ENCODE measurements at places on chromosomes 13 and 19.

DNA sequence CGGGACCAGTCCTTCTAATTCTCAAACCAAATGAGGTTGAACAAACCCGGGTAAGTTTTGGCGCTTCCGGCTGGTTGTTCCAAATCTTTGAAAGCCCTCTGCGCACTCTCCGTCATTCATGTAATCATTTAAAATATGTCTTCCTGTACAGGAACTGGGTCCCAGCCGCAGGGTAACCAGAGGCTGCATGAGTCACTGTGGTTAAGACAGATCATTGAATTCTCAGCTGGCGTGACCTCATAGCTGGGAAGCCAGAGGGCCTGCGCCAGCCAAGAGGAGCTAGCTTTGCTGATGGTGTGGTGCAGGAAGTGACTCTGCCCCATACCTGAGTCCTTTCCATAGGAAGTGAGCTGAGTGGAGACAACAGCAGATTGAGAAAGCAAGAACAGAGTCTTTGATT is 135.2 kb downstream of the TSHZ3 start:
- DNase-seq: peak; percentile 73

DNA sequence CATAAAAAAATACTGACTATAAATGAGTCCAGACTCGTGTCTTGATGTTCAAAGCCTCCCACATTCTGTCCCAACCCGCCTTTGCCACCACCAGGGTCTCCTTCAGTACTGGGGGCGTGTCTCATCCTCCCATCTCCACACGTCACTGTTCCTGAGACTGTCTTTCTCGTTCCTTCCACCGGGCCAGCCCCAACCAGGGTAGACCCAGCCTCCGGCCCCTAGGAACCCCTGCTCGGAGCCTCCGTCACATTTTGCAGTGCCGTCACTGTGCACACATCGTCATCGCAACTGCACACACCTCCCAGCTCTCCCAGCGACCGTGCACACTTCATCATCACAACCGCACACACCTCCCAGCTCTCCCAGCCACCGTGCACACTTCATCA is 73.4 kb downstream of the SPACA7 start:
- DNase-seq: no peak

GRCh38 chr19:19480688-19481087 is 34.7 kb downstream of the TSSK6 start:
- no peak for DNase-seq

GRCh38 chr13:104181526-104182231 is 1115.5 kb upstream of the SLC10A2 start:
- DNase-seq: no peak

DNA sequence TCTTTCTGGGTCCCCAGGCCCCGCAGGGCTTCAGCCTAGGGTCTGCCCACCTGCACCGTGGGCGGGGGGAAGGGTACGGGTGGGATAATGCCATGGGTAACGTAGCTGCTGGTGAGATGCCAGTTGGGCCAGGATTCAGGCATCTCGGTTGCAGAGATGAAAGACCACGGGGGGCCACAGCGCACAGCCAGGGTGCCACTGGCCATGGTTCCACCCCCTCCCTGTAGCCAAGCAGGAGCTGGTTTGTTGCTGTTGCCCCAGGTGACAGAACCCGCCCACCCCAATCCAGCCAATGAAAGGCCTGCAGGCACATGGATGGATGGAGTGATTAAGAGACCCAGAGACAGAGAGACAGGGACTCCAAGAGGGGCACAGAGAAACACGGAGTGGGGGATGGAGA is 1.0 kb upstream of the CGB7 start:
- no peak for DNase-seq

GRCh38 chr19:52138278-52138982 is 1.3 kb downstream of the ZNF616 start:
- peak; percentile 13 for DNase-seq

DNA sequence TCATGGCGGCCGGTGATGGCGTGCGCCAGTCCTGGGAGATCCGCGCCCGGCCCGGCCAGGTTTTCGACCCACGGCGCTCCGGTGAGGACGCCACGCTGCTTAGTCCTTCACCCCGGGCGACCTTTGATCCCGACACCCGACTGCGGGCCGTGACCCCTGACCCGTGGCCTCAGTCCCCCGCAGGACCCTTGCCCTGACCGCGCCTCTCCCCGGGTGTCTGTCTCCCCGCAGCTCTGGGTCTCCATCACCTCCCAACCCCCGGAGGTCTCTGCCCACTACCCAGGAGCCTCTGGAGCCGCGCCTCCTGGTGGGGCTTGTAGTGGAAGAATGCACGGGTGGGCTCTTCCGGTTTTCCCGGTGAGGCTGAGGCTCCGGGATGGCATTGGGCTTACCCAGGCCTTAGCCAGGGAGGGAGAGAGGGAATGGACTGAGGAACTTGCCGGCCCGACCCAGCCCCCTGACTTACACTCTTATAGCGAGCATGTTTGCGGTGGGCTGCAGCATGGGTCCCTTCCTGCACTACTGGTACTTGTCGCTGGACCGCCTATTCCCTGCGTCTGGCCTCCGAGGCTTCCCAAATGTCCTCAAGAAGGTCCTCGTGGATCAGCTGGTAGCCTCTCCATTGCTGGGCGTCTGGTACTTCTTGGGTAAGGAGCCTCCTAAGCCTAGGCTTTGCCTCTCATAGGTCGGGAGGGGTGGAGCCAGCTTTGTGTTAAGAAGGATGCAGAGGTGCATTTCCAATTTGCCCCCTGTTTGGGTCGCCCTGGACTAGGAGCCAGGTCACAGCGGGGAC is 566 bp downstream of the MPV17L2 start:
- DNase-seq: no peak

DNA sequence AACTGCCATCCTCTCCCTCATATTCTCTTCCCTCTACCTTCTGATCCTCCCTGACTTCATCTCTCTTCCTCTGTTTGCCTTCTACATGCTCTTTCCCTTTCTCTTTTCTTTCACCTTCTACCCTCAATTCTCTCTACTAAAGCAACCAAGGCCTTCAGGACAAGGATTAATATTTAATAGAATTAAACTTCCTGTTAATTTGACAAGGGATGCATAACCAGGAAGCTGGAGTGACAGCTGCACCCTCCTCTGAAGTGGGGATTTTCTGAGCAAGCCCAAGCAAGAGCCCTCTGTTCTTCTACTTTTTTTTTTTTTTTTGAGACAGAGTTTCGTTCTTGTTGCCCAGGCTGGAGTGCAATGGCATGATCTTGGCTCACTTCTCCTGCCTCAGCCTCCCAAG is 63.4 kb upstream of the MED4 start:
- no peak for DNase-seq
